Activated T-helper 2 cell treated with anti-CD3 and anti-CD28 coated beads, Interferon-gamma antibody, Interleukin-2, Interleukin-4, amounts not matched to agents 10 μg/mL and 5 μg/mL and 100 μg/mL, durations not matched to agents 14 hours and 24 hours and 36 hours (primary cell): ENCODE measurements at places on chromosomes 12 and 14. TPM values are rescaled to one million over a fixed set of nuclear protein-coding genes. Genes with fewer than 3 reads are reported as not detected.

DNA sequence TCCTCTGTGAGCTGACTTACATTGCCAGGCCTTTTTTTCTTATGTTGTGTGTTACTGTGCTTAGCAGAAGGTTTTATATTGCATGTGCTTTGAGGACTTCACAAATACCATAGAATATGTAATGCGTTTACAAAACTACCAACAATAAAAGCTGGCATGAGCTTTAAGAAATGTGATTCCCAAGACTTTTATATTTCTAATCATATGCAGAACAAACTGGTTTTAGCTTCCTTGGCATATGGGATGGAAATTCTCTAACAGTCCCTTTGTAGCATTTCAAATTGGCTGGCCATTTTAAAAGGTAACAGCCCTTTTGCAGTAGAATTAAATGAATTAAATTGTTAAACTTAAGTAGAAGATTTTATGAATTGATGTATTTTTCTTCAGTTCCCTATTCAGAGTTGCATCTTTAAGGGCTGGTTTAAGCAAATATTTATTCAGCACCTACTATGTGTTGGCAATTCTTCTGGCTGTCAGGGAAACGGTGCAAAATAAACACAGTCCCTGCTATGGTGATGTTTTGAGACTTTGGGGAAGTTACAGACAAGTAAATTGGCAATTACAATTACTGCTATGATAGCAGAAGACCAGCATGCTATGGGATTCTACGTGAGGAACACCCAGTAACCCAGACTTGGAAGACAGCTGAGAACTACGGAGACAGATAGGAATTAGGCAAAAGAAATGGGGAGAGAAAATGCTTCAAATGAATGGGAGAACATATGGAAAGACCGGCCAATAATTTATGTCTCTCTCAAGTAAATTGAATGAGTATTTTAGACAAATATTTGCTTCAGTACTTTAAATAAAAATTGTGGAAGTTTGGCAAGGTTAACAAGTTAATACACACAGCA, 446.4 kb downstream of the EGLN3 start:
- DNase-seq = no peak

- no peak for DNase-seq
These were observed 110.1 kb downstream of the TXNDC16 start for GRCh38 chr14:52442166-52442565.

DNA sequence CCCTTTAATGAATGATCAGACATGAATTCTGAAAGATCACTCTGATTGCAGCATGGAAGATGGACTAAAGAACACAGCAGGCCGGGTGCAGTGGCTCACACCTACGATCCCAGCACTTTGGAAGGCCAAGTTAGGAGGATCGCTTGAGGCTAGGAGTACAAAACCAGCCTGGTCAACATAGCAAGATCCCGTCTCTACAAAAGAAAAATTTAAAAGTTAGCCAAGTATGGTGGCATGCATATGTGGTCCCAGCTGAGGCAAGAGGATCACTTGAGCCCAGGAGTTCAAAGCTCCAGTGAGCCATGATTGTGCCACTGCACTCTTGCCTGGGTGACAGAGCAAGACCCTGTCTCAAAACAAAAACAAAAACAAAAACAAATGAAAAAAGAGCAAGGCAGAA, 35.1 kb downstream of the SENP1 start:
- DNase-seq = no peak

- no peak for DNase-seq
These were observed 809 bp downstream of the PRKD1 start for GRCh38 chr14:29926701-29927375.

DNA sequence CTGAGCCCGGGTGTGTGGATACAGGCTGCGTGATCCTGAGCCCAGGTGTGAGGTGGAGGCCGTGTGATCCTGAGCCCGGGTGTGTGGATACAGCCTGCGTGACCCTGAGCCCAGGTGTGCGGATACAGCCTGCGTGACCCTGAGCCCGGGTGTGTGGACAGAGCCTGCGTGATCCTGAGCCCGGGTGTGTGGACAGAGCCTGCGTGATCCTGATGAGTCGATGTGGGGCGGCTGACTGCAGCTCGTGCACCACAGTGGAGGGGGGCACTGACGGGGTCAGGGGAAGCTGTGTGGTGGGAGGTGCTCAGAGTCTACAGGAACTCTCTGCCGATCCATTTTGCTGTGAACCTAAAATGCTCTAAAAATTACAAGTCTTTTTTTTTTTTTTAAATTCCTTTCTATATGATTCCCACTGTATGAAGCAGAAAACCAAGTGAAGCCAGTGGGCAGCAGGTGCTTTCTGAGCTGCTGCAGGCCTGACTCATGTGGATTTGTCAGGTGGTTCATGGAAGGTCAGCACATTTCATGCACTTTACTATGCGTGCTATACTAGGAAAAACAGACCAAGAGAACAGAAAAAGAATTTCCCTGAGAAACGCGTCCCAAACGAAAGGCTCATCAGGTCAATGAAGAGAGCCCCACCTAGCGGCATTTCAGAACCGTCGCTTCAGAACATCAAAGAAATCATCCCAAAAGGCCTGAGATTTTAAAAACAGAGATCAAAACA, 19.3 kb downstream of the BRF1 start:
- no peak for DNase-seq

DNA sequence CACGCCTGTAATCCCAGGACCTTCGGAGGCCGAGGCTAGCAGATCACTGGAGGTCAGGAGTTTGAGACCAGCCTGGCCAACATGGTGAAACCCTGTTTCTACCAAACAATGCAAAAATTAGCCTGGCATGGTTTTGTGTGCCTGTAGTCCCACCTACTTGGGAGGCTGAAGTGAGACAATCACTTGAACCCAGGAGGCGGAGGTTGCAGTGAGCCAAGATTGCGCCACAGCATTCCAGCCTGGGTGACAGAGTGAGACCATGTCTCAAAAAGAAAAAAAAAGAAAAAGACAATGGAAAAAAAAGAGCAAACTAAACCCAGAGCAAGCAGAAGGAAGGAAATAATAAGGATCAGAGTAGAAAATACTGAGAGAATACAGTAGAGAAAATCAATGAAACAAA, 5.4 kb downstream of the CHURC1 start:
- no peak for DNase-seq

DNA sequence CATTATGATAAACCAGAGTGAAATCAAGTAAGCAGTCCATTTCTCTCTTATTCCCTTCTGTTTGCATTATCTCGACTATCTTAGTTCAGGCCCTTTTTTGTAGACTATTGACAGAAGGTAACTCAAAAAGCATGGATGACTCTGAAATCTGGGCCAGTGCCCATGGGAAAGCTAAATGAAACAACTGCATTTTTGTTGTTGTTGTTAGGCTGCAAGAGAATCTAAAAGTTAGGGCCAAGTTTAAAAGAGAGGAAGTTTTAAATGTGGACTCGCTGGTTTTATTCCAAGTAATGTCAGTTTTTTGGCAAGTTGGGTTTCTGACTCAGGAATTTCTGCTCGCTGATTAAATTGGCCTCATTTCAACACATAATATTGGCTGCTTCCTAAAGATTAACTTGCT, 201.1 kb downstream of the PIK3C2G start:
- DNase-seq = no peak

DNA sequence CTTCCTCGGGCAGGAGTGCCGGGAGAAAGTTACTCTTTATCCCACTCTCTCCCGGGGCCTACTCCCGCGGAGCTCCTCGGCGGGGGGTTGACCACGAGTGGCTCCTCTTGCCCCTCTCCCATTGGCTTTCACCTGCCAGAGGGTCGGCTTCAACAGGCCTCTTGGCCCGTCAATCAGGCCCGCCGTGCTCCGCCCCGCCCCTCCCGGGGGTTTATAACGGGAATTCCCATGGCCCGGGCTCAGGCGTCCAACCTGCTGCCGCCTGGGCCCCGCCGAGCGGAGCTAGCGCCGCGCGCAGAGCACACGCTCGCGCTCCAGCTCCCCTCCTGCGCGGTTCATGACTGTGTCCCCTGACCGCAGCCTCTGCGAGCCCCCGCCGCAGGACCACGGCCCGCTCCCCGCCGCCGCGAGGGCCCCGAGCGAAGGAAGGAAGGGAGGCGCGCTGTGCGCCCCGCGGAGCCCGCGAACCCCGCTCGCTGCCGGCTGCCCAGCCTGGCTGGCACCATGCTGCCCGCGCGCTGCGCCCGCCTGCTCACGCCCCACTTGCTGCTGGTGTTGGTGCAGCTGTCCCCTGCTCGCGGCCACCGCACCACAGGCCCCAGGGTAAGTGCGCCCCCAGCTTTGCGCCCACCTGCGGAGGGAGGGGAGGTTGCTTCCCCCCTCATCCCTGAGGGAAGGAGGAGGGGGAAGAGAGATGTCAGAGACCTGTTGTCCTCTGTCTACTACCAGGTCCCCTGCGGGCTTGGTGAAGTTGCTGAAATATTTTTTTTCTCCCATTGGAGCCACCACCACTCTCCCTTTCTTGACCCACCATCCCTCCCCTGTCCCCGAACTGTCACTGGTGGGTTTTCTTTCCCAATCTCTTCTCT, at the start of gene SMOC1:
SMOC1 (plus strand) TSS at position 242 of the 869 bp plus-strand sequence; CDS start at position 505, 263 bp downstream.
- no peak for DNase-seq

- peak; percentile 34 for DNase-seq
These were observed 335.6 kb downstream of the TMEM121 start for GRCh38 chr14:105861985-105862465.

DNA sequence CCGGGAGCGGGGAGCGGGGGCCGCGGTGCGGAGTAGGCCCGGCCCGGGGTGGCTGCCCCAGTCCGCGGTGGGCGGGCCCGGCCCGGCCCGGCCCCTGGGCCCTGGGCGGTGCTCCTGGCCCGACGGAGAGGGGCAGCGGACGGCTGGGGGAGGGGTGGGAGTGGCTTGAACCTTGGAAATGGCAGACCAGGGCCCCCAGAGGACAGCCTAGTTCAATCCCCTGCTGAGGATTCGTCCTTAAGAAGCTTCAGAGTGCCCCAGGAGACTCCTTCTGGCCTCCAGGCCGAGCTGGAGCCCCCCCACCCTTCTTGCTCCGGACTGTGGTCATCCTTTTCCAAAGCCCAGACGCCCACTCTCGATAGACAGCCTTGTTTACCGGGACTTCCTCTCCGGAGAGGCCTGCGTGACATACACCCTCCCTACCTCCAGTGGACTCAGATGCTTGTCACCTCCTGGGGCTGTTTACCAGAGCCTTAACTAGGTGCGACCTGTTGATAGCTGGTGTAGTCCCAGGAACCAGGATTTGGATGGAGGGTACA, 458 bp downstream of the KHNYN start:
- peak; percentile 48 for DNase-seq

- DNase-seq = no peak
These were observed 308.1 kb downstream of the EGLN3 start for GRCh38 chr14:33642691-33643244.

DNA sequence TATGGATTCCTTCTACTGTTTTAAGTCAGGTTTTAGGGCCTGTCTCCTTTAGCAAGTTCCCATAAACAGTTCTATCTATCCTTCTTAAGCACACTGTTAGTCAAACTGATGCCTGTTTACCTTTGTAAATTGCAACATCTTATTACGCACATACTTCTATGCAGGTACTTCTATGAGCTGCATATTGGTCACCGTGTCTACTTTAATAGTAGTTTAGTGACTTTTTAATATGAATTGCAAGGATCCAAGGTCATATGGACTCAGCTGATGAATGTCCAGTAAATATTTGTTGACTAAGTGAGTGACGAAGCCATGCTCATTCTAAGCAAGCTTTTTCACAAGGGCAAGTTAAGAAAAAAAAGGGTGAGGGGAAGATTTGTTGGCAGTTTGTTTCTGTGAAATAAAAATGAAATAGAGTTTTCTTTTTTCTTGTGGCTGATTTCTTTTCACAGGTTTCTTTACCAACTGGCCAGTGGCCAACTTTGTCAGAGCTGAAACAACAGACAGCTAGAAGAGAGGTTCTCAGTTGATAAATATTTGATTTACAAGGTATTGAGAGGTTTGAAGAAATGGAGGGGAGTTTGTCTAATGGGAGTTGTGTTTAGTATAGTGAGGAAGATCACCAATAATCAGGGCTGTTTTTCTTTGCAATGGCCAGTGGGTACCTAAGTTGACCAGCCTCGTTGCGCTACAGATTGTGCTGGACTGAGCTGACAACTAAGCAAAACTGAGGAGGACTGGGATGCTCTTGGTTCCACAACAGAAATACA, 141.1 kb downstream of the SLC15A5 start:
- no peak for DNase-seq

DNA sequence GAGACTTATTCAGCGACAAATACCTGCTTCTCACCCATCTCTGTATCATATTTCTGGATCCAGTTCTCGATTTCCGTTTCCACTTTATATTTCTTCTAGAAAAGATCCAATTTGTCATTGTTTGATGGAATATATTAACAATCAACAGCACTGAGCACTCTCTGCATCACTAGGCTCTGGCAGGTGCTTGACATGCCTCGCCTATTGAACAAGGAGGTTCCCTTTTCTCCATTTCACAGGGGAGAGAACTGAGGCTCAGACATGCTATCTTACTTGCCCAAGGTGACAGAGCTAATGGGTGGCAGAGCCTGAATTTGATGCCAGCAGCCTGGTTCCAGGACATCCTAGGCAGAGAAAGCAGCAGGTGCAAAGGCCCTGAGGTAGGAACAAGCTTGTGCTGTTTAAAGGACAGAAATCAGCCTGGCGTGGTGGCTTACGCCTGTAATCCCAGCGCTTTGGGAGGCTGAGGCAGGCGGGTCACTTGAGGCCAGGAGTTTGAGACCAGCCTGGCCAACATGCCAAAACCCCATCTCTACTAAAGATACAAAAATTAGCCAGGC, 12.1 kb downstream of the RITA1 start:
- DNase-seq = no peak

- DNase-seq = no peak
These were observed 765.1 kb upstream of the FBXO33 start for GRCh38 chr14:40197344-40197743.

DNA sequence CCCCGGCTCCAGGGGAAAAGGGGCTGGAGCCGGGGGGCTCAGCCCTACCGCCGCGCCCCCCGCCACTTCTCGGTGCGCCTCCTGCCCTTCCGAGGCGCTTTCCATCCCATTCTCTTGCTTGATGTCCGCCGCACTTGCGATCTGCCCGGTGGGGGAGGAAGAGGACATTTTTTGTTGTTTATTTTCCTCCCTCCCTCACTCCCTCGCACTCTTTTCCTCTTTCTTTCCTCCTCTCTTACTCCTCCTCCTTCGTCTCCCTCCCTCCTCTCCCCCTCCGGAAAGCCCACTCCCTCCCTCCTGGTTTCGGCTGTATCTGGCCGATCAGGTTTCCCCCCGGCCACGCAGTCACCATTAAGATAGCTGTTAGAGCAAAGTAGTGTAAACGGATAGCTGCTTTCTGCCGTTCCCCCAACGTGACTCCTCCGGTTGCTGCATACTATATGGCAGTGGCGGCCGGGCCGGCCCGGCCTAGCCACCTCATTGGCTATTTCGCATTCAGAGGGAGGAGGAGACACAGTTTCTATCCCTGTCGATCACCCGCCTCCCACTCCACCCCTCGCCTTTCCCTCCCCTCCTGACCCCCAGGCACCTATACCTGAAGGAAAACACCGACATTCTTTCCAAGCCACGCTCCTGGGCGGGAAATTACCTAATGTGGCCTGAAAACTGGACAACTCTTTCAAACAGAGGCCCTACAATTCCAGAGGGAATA, at the start of gene SIX4:
SIX4 (minus strand) TSS at position 445 of the 712 bp plus-strand sequence; CDS start at position 168, 277 bp downstream.
- DNase-seq = no peak

Gene KRT79
- not detected in 2 replicates for total RNA-seq

Gene TPPP2
- total RNA-seq = not detected in 2 replicates

Gene BMP4
- not detected in 2 replicates for total RNA-seq

Gene SERPINA5
- total RNA-seq = not detected in 2 replicates
